ENCODE measurements at places on chromosomes 3 and 15.
A peak's percentile ranks its signal among the peaks of the same experiment; 100 is the strongest.

GRCh38 chr3:23496165-23496564 lies 293.0 kb downstream of the UBE2E2 start:
- DNase-seq = no peak

GRCh38 chr15:85095566-85095965 lies 113.9 kb downstream of the PDE8A start:
- DNase-seq = no peak

DNA sequence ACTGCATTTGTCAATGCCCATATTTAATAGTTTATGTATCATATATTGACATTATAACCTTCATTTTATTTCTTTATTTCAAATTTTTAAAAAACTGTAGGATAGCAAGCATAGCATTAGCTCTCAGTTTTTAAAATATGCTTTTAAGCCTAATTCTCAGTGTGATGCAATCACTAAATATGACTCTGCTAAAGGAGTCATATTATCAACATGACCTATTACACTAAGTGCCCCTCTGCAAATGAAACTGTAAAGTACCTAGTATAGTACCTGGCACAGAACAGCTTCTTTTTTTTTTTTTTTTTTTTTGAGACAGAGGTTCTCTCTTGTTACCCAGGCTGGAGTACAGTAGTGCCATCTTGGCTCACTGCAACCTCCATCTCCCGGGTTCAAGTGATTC lies 179.4 kb upstream of the CGNL1 start:
- no peak for DNase-seq

GRCh38 chr3:33751336-33751735 lies 33.3 kb upstream of the CLASP2 start:
- no peak for DNase-seq

DNA sequence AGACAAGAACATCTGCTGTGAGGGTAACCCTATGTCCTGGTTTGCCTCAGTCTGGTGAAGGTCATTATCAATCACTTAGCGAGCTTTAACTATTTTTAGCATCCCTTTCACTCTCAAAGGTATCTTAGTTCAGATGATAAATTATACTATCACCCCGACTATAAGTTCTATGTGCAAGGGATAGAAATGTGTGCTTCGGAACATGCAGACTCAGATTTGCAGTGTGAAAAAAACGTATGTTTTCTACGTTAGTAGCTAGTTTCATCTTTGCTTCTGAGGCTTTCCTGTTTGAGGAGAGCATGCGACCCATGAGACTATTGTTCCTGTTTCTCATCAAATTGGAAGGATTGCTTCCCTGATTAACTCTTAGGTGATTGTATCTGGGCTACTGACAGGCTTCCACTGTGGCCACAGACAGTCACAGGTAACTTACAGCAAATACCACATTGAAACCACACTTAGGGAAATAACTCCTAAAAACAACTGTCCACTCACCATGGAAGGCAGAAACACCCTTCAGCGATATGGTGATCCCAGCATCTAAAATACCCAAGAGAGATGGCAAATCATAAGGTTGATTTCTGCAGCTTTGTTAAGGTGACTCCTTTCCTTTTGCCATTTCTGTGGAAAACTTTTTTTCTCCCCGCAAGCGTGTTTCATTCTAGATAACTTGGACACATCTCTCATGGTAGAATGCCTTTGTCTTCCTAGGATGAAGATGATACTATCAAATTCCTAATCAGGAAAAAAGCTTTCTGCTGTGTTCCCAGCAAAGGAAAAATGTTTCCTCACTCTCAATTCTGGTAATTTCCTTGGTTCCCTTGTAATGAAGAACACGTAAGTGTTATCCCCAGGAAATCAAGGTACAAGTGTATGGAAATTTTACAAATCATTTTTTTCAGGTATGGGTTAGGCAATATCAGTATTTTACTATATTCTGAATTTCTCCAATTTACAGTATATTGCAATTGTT lies 5.2 kb downstream of the GCSAM start:
- no peak for DNase-seq

GRCh38 chr3:155404486-155404885 lies 111.0 kb upstream of the STRIT1 start:
- DNase-seq = no peak

DNA sequence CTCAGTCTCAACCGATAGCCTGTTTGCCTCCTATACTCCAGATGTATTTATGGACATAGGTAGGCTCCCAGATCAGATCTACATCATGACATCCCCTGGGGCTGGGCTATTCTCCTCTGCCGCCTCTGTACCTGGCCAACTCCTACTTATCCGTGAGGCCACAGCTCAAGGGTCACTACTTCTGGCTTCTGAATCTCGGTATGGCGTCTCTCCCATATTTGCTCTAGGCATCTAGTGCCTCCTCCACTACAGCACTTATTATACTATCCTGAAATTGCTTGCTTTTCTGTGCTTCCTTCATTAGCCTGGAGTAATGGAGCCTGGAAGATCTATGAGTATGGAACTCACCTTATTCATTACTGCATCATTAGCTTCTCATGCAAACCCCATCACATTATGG lies 172.6 kb upstream of the WNT5A start:
- DNase-seq = no peak

- DNase-seq = no peak
Measured at GRCh38 chr15:99341786-99342185, 90.5 kb downstream of the LRRC28 start.

DNA sequence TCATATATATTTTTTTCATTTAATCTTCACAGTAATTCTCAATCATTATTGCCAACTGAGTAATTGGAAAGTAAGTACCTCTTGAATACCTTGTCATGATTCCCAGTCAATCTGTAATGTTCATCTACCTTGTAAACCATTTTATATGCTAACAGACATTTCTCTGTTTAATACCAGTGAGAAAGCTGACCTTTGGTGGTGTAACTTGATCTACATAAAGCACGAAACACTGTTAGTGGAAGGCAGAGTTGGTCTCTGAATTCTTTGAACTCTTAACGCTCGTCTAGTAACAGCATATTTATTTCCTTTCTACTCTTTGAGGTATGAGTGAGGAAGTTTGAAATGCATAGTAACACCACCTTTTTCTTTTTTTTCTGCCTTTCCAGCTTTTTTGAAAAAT lies 59.5 kb downstream of the SLC25A26 start:
- no peak for DNase-seq

DNA sequence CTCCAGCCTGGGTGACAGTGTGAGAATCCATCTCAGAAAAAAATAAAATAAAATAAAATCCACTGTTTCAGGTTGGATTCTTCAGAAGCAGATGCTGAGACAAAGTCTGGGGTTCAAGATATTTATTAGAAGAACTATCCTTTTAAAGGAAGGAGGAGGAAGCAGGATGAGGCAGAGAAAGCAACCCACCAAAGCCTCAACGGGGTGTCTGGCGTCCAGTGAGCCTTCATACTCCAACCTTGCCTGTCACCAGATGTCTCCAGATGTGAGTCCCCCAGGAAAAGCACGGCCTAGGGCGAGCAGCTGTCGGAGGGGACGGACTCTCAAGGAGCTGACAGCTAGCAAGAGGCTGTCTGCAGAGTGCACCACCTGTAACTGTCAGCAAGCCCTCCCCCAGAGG lies 37.3 kb downstream of the MB21D2 start:
- DNase-seq = no peak

DNA sequence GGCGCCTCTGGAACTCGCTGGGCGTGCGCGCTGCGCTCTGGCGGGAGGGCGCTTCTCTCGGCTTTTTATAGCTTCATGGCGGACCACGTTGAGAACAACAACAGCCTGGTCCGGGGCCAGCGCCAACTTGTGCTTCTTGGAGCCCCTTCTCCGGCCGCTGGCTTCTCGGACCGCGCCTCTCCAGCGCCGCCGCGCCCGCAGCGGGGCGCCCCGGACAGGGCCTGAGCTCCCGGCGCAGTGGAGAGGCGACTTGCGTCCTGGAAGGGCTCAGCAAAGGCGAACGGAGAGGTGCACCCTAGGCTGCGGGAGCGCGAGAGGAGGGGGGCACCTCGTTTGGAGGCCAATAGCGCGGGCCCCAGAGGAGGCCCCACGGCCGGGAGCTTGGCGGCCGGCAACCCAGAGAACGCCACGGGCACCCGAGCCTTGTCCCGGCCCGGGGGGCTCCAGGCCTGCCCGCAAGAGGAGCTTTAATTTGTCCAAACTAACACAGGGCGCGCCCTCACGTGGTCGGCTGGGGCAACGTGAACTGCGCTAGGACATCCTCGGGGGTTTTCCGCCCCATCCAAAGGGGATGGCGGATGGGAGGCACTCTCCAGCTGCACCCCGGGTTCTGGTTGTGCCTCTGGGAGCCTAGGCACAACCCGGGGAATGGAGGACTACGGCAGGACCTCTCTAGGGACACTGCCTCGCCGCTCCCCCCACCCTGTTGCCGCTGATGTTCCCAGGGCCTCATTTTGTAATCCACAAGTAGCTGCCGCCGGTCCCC lies 37.8 kb downstream of the HMCES start:
- peak; percentile 91 for DNase-seq

- no peak for DNase-seq
Measured at GRCh38 chr3:193693774-193694173, 100.8 kb downstream of the OPA1 start.

GRCh38 chr15:78037779-78038305 lies 39.7 kb downstream of the TBC1D2B start:
- DNase-seq = no peak

DNA sequence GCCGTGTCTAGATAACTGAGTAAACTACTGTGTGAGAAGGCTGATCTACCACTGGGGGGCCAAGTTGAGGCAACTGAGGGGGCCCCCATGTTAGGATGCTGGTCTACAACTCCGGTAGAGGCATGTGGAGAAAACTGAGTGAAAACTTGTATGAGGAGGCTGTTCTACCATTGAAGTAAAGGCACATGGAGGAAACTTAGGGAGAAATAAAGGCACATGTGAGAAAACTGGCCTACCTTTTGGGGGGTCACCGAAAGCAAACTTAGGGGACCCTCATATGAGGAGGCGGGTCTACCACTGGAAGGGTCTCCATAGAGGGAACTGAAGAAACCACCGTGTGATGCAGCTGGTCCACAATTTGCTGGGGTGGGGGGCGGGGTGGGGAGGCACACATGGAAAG lies 155.2 kb downstream of the FBLN2 start:
- DNase-seq = no peak

DNA sequence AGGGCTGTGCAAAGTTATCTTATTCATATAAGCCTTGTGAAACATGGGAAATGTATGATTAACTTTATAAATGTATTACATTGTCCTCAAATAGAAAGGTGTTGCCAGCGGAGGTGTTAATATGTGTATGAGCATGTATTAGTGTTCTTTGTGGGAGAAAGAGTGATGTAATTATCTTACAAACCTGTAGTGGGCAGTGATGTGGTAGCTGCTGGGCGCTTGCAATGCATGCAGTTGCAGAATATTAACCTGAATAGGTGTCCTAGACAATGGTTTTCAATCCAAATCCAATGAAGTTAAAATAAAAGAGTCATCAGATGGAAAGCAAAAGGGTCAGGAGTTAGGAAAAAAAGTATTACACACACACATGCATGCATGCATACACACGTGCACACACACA lies 881.3 kb upstream of the CADM2 start:
- DNase-seq = no peak

DNA sequence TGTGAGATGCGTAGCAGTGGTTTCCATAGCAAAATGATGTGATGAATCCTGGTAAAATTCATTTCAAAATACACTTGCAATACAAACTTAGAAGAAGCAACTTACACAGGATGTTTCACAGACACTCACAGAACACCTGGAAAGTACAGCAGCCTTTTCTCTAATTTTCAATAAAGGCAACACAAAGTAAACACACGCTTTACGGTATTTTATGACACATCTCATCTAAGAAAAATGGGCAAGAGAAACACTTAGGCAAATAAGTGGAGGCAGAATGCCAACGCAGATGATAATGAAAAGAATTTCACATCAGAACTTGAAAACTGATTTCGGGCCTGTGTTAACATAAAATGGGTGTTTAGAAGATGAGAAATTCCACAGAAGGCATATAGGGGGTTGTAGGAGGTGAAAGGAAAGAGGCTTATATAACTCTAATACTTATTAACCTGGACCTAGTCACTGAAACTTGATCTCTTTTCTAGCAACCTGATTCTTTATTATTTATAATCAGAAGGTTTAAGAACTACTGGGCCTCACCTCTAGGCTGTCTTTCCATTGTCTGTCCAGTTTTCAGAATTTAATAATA lies 25.6 kb upstream of the MAP3K13 start:
- DNase-seq = no peak

- no peak for DNase-seq
Measured at GRCh38 chr3:52118156-52118875, 35.9 kb downstream of the POC1A start.

- no peak for DNase-seq
Measured at GRCh38 chr3:43525941-43526607, 95.7 kb downstream of the ANO10 start.

GRCh38 chr15:40511093-40511471 lies 40.3 kb downstream of the CHST14 start:
- DNase-seq = no peak

DNA sequence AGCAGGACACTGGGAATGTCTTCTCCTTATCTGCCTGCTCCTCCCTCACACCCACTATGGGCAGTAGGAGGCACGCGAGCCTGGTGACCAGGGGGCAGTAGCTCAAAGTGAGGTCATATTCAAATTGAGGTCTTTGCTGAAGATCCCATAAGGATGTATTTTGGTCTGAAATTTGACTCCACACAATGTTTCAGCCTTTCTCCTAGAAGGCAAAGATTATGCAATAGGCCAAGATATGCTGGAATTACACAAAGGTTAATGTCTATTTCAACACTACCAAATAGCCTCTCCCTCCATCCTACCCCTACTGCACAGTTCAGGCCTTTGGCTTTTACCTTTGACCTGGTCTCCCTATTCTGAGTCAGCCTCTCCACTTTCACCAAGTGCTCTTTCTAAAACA lies 203.0 kb downstream of the TIGIT start:
- no peak for DNase-seq

- no peak for DNase-seq
Measured at GRCh38 chr15:51386486-51386885, 45.0 kb downstream of the GLDN start.

DNA sequence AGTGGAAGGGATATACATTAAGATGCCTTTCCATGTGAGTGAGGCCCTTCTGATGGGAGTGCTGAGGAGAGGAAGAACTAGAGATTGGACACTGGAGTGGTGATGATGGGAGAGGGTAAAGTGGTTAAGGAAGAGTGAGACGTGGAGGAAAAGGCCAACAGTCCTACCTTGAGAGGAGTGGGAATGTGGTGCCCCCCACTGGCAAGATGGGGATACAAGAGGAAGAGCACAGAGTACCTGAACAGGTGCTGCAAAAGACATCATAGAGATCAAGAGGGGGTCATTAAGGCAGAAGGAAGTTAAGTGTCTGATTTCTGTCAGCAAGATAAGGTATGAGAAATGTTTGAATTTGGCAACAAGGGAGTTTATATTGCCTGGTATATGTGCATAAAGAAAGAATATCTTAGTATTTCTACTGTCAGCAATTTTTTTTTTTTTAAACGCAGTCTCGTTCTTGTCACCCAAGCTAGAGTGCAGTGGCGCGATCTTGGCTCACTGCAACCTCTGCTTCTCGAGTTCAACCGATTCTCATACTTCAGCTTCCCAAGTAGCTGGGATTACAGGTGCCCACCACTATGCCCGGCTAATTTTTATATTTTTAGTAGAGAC lies 34.0 kb downstream of the ARIH2 start:
- DNase-seq = no peak

Measured in tibial artery (tissue), 4 donors.